ENCODE measurements at places on chromosomes 3 and 15.

DNA sequence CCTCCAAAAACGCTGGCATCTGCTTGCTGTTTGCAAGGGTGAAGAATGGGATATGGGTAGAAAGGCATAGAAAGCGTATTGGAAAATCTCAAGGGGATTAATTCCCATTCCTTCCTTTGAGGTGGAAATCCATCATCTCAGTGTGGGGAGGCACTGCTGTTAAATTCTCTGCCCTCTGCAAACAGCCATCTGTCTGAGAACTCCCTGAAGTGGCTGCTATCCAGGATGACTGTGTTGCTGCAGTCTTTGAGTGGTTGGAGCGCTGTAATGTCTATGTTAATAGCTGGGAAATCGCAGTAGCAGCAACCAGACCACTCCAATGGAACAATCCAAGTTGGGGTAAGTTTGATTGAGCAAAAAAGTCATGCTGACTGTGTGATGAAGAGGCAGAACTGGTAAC, 625.9 kb downstream of the NLGN1 start:
- DNase-seq: no peak

DNA sequence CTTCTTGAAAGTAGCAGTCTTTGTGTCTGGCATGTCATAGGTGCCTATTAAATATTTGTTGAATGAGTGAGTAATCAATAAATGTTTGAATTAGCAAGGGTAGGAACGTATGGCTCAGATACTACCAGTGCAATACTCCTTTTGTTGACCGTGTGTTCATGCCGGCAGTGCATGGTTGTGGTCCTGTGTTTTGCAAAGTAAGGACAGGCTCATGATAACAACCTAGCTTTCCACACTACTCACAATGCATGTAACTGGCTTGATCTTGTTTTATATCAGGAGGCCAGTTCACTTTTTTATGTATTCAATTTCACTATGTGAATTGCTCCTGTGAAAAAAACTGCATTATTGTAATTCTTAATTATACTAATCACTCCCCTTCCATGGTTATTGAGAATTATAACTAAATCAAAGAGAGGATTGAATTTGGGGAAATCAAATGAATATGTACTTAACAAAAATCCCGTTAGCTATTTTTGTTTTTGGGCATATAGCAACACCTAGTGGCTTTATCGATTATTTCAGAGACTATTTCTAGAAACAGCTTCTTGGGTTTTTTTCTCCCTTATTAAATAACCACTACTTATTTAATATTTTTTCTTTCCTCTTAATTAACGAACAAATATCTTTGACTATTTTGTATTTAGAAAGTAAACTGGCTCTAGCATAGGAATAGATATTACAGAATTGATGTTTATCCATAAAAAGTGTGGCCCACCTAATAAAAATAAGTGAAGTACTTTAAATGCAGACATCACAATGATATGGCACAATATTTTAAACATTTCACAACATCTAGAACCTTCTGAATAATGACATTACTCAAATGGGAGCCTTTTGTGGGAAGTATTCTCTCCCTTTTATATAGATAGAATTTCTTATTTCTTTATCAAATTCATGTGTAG, 218.5 kb downstream of the BBX start:
- DNase-seq: no peak

GRCh38 chr15:86159468-86159867, 79.8 kb downstream of the AGBL1 start:
- no peak for DNase-seq

- no peak for DNase-seq
Observed at GRCh38 chr15:68126396-68126795, 72.3 kb downstream of the PIAS1 start.

GRCh38 chr3:98796334-98796733, 33.2 kb downstream of the ST3GAL6 start:
- DNase-seq: no peak

- DNase-seq: no peak
Observed at GRCh38 chr3:115986555-115987207, 363.4 kb downstream of the GAP43 start.

GRCh38 chr3:7733933-7734332, 767.7 kb upstream of the LMCD1 start:
- DNase-seq: no peak

DNA sequence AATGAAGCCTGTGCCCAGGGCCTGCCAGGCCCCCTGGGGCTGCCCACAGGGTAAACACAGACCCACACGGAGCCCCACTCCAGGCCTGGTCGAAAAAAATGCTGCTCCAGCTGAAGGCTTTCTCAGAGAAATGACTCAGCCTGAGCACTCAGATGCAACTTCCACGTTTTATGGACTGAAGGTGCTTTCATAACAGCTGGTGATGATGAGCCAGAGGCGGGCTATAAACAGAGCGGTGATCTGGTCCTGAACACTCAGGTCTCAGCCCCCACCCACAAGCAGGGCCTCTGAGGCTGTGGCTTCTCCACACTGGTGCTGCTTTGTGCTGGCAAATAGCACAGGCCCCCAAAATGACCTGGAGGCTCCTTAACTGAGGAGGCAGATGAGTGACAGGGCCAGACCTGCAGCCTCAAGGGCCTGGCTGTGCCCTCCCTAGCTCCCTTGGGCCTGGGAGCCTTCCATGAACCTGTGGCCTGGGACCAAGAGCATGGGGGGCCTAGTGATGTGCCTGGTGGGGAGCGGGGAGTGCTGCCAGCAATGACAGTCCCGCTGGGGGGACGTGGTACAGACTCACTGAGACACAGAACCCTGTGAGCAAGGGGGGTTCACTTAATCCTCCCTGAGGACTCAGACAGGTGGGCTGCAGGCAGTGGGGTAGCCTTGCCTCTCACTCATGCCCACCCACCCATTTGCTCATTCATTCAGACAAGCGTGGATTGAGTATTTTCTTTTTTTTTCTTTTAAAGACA, 23.0 kb upstream of the FURIN start:
- no peak for DNase-seq

GRCh38 chr15:96766366-96766765, 435.9 kb downstream of the NR2F2 start:
- DNase-seq: no peak

- no peak for DNase-seq
Observed at GRCh38 chr3:42051384-42052131, 39.6 kb upstream of the TRAK1 start.
